Posterior vena cava (tissue), 2 donors: ENCODE measurements at places on chromosomes 4 and X. TPM values are rescaled to one million over a fixed set of nuclear protein-coding genes. Genes with fewer than 3 reads are reported as not detected.

FRMPD4 gene
- 0.19 TPM for total RNA-seq

CYP4V2 gene
- 23.0 TPM for total RNA-seq

PNMA3 gene
- not detected for total RNA-seq

DNA sequence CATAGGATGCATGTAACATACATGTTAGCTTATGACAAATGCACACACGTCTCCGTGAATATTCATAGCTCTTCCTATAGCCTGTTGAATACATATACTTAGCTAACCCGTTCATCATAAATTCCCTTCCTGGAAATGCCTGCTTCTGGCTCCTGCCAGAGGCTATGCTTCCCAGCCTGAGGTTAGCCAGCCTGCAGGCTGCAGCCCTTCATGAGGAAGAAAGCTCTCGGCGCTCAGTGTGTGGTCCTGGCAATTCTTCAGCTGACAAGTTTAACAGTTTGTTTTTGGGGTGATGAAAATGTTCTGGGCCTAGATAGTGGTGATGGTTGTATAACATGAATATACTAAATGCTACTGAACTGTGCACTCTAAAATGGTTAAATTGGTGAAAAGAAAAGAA is 48.8 kb upstream of the MAN2B2 start:
- DNase-seq: peak; percentile 20

GRCh38 chrX:56751071-56751470 is 22.0 kb downstream of the NBDY start:
- DNase-seq: no peak

DNA sequence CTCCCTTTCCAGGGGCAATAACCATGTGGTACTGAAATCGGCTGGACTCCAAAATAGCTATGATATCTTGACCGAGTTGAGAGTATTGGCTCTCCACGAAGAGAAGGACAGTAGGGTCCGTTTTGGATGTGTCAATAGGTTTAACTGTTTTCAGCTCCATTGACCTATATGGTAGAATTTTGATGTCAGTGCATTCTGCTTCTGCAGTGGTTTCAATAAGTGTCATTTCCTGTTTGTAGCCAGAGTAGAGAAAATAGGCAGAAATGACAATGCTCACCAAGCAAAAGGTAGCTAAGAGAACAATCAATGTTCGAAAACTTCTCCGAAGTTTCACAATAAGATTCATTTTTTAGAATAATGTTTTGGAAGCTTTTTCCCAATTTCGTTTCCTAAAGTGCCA is 36.7 kb downstream of the NDST4 start:
- DNase-seq: no peak

GRCh38 chrX:132033166-132033565 is 10.1 kb downstream of the STK26 start:
- no peak for DNase-seq

DNA sequence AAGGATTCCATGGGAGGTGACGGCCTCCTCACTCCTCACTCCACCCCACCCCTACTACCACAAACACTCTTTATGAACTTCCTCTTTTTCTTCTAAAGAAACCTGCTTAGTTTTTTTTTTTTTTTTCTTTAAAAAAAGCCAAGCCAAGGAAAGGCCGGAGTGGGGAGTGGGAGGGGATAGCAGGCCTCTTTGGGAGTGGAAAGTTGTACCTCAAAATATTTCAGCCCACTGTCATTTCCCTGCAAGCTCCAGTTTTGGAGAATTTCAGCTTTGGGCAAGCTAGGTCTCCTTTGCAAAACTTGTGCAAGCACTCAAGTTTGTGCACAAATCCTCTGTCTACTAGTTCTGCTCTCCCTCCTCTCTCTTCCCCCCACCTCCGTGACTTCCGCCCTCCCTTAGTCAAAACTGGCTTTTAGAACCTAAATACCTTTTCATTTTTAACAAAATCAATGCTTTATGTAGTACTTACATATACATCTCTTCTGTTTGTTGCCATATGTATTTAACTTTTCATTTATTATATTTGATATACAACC is 512 bp upstream of the ANTXR2 start:
- no peak for DNase-seq

- no peak for DNase-seq
These were observed 622.2 kb upstream of the GRID2 start for GRCh38 chr4:91681544-91681943.

DNA sequence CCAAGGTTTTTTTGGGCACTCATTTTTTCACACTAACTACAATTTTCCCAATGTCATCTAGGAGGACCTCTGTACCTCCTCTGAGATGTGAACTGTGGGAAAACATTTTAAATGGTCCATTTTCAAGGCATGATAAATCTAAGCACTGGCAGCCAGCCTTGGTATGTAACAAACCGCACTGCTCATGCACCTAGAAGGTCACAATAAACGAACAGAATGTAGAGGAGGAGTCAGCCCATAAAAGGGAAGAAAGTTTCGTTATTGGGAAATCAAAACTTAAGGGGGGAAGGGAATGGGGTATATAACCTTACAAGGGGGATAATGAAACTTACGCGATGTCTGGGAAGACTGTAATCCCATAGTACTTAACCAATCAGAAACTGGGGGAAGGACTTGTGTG is 16.4 kb downstream of the COX18 start:
- no peak for DNase-seq

- DNase-seq: no peak
These were observed 21.1 kb downstream of the CORIN start for GRCh38 chr4:47816748-47817147.

DNA sequence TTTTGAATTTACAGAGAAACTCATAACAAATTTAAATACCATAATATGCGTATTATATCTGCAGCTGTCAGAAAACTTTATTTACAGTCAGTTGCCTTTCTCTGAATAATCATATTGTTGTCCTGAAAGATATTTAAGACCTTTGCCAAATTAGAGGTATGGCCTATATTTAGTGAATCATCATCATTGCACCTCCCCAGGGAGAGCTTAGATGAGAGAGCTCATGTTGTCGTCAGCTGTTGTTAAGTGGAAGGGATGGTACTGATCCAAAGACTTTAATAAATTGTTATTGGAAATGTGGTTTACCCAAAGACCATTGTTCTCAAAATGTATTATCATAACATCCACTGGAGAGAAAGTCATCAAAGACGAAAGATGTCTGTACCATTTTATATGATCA is 128.6 kb downstream of the HTR2C start:
- no peak for DNase-seq

- no peak for DNase-seq
These were observed 81.8 kb upstream of the RBPJ start for GRCh38 chr4:26238778-26239679.

- DNase-seq: no peak
These were observed 169.6 kb upstream of the GLRA2 start for GRCh38 chrX:14359727-14360126.

- DNase-seq: no peak
These were observed 497 bp upstream of the THAP9 start for GRCh38 chr4:82900066-82900410.

- DNase-seq: peak; percentile 76
These were observed 214.6 kb downstream of the PALLD start for GRCh38 chr4:168711197-168712140.

DNA sequence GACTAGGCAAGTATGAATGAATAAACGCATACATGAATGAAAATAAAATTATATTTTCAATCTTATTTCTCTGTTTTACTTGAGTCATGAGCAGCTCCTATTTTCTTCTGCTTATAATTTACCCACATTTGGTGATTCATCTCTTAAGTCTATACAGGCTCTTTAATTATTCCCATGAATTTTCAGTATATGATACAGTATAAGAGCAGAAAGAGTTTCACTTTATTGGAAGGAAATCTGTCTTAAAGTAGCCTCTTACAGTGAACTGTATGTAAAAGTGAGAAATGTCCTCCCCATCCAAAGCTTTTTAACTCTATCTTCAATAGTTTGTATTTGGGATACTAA is 50.8 kb downstream of the TMEM165 start:
- no peak for DNase-seq

DNA sequence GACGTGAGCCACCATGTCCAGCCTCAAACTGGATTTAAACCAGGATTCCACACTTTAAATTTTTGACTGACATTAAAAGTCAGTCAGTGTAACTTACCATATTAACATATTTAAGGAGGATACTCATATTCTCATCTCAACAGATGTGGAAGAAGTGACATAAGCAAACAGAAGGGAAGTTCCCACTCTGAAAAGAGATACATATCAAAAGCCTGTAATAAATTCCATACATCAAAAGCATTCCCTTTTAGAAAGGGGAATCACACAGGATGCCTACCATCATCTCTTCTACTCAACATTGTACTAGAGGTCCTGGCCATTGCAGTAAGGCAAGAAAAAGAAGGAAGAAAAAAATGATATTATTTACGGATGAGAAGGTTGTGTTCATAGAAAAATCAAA is 618.2 kb upstream of the DIPK2B start:
- DNase-seq: no peak

DNA sequence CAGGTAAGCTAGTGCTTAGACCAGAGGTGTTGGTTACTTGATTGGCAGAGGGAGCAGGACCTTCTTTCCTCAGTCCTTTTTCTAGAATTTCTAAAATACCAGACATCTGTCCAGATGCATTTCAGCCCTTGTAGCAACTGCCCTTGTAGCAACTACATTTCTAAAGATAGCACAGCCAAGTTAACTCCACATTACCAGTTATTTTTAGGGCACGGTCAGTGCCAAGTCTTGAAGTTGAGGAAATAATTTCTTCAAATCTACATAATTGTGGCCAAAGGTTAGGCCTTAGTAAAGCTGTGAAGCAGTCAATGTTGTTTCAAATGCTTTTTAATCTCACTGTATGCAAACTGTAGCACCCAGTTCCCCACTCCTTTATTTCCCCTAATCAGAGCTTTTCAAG is 62.9 kb downstream of the MID1IP1 start:
- DNase-seq: no peak
